CD4-positive, alpha-beta T cell treated with Interleukin-21 for 1 hour (primary cell): ENCODE measurements at places on chromosomes 16 and 17.

- no peak for DNase-seq
These were observed 5.7 kb upstream of the CDH5 start for GRCh38 chr16:66360624-66361324.

- no peak for DNase-seq
These were observed 110.6 kb downstream of the VPS53 start for GRCh38 chr17:604115-604450.

DNA sequence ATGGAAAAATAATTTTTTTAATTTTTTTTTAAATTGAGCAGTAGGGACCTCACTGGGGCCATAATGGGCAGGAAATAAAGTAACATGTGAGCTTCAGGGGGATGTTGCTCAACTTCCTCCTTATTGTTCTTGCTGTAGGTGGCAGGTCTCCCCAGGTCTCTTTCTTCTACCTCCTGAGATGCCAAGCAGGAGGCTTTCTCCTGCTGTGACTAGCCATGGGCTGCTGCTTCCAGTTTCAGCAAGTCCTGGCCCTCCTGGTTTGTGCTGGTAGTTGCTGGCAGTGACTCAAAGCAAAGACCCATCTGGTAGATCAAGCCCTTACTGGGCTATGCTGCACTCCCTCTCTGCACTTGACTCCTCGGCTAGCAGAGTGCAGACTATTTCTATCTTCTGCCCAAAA is 2.3 kb downstream of the DPEP2NB start:
- DNase-seq, result no peak

GRCh38 chr16:7272567-7273158 is 60.0 kb upstream of the RBFOX1 start:
- DNase-seq, result no peak

DNA sequence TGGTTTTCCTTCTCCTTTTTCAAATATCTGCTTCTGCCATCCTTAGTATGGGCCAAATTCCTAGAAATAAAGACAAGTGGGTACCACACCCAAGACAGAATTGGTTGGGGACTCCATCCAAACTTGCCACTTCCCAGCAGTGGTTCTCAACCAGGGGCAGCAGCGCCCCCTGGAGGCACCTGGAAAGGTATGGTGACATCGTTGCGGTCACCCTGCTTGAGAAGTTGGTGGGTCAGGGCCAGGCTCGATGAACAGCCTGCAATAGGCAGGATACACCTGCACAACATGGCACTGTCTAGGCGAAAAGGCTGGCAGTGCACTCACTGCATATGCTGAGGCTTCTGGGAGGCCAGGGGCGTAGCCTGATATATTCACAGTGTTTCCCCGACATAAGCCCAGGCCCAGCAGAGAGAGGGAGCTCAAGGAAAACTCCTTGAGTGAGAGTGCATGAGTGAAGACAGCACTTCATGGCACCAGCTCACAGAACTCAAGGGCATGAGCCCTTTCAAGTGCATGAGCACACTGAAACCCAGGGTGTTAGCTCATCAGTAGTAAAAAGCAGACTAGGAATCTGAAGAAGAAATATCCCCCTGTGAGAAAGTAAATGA is 57.7 kb downstream of the CMC2 start:
- DNase-seq, result no peak

- DNase-seq, result no peak
These were observed 341.5 kb downstream of the SNX29 start for GRCh38 chr16:12317856-12318537.

DNA sequence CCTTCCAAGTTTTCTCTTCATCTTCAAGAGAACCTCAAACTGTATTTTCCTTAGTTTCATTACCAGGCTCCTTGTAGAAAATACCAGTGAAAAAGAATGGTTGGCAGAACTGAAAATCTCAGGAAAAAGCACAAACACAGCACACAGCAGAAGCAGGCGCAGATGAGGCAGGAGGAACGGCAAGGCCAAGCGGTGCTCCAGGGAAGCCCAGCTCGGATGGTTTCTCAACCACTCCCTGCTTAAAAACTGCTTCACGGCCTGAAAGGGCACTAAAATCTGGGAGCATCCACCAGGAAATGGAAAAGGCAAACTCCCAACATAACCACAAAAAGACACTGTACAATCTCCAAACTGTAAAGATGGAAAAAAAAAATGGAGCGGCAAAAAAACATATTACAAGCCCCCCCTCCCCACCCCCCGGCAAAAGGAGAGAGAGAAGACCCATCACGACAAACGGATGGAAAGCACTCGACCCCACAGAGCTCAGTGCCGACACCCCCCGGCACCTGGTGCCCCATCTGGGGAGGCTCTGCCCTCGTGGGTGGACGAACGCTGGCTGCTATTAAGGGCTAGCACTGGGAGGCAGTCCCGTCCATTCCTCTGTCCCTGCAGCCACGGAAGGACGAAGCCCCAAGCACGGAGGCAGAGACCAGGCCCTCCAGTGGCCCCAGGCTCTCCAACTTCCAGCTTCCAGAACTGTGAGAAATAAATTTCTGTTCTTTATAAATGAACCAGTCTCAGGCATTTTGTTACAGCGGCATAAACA is 127.5 kb downstream of the ZNF778 start:
- no peak for DNase-seq

- DNase-seq, result no peak
These were observed 9.6 kb upstream of the HAPSTR1 start for GRCh38 chr16:9081843-9082242.

DNA sequence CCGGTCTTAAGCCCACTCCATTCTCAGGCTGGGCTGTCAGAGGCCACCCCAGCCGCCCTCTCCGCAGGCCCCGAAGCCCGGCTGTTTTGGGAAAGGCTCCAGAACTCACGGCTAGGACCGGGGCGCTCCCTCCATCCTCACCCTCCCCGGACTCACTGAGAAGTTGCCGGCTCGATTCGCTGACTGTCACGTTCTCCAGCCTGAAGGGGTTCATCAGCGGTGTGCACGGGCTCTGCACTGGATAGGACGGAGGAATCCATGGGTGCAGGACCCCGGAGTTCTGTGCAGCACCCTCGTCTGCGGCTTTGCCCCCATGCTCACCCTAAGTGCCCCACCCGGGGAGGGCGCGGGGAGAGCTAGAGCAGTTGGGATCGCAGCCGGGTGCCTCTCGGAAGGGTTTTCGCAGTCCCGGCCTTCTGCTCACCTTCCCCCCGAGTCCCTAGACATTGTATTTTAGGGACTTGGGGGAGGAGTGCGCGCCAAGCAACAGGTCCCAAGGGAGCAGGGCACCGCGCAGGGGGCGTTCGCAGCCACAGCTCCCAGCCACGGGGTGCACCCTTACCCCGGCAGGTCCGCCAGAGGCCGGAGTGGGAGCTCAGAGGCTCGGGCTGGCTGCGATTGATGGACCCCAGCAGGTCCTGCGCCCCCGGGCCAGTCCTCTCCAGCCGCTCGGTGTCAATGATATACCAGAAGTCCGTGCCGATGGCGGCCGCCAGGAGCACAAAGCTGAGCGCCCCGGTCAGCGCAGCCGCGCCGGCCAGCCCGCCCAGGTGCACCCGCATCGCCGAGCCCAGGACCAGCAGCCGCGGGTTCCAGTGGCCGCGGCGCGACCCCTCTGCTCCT is 1.0 kb downstream of the TMEM114 start:
- DNase-seq, result no peak

GRCh38 chr17:61756561-61756960 is 106.8 kb downstream of the BRIP1 start:
- DNase-seq, result no peak

DNA sequence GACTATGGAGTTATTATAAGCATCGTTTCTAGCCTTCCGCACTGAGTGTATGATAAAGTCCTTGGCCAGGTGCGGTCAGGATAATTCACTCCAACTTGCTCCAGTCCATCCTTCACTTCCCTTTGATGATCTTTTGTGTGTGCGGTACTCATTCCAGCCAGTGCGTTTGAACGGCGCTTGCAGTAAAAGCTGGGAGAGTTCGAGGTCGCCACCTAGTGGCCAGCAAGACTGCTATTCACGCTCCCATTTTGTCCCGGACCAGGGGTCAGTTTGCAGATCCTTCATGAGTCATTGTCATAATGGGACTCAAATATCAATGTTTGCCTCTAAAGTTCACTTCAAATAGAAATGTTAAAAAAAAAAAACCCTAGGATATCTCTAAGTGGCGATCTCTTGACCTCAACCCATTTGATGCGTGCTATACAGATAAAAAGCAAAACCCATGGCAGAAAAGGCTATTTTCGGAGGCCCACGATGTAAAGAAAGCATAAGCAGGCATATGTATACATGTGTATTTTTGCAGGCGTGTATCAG is 417.1 kb downstream of the TMEM114 start:
- DNase-seq, result no peak

GRCh38 chr16:66169817-66170216 is 196.7 kb upstream of the CDH5 start:
- DNase-seq, result no peak

DNA sequence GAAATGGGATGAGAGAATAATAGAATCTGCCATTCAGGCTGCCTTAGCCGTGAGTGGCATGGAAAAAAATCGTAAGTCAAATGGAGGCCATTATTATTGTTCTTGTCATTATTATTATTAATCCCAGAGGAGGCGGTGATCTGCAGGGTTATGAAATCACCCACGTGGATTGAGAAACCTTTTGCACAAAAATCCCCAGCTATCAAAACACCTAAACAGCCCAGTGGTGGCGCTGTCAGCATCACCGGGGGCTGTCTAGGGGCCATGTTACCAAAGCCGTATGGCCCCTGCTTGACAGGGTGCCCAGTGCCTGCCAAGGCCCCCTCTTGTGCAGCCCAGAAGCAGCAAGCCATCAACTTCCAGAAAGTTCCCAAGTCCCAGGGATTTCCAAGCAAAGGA is 25.2 kb downstream of the CNGB1 start:
- no peak for DNase-seq

DNA sequence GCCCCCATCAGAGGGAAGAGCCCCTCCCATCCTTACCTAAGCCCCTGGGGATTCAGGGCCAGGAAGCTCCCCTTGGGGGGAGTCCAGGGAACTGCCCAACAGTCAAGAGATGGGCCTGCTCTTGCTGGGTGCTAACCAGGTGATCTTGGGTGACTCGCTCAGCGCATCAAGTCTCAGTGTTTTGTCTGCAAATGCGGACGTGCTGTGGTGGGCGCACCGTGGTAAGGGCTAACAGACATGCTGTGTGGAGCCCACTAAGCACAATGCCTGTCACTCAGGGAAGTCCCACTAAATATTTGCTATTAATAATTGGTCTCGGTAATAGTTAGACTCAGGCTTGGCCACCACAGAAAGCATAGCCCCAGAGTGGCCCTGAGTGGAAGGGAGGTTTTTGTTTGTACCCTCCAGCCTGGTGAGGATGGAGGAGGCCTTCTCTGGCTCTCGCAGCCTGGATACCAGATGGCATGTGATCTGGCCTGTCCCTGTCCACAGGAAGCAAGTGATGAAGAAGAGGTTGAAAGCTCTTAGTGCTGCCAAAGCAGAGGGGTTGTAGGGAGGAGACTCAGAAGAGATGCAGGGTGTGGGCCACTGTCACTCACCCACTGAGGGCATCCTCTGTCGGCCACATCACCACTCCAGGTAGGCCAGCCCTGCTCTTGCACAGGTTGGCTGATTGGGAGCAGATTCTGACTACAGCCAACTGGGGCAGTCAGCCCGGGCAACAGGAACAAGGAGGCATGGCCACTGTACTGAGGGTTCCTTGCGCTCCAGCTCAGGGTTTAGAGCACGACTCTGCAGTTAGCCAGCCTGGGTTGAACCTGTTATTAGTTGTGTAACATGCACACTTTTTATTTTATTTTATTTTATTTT is 69.8 kb upstream of the KSR1 start:
- DNase-seq, result no peak

DNA sequence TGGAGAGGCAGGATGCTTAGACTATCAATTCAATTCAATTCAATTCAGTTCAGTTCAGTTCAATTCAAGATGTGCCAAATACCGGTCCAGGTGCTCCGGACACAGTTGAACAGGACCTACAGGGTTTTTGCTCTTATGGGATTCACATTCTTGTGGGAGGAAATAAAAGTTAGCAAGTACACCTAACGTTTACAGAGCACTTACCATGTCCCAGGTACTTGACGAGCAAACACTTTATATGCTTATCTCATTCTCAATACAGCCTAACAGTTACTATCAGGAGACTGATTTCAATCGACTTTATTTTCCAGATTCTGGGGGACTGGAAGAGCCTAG is 467 bp upstream of the GDE1 start:
- DNase-seq, result no peak

DNA sequence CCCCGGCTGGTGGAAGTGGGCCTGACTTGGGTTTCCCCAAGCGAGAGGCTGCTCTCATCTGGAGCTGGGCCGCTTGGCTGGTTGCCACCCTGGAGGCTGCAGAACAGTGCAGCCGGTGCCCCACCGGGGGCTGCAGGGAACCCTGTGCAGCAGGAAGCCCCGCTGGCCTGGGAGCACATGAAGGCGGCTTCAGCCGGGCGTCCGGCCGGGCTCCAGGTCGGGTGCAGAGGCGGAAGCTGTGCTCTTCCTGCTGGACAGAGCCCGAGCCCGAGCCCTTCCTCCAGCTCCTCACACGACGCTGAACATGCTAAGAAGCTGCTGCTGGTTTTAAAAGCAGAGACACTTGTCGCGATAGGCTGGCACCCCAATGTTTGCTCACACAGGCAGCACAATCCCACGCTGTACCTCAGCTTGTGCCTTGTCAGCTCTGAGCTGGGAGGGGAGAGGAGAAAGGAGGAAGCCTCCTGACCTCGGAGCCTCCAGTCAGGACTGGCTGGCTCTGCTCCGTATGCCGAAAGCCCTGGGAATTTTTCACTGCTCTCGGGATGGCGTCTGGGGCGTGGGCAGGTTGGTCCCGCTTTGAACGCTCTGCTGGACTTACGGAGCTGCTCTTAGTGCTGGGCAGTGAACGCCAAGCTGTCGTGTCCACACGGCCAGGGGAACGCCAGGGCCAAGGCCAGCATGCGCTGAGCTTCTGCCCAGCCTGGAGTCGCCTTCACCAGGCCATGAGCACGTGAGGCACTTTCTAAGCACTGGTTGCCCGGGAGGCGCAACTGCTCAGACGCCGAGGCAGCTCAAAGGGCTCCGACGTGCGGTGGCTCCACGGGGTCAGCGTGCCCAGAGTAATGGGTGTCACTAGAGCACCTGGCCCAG is 8.8 kb downstream of the CDK5R1 start:
- DNase-seq, result no peak

- no peak for DNase-seq
These were observed 92.8 kb downstream of the AMFR start for GRCh38 chr16:56332464-56333079.

GRCh38 chr16:9807302-9807701 is 374.9 kb downstream of the GRIN2A start:
- DNase-seq, result no peak

GRCh38 chr17:74785096-74785980 is 9.2 kb upstream of the NAT9 start:
- DNase-seq, result no peak
